ENCODE measurements at places on chromosomes 7 and 10.

DNA sequence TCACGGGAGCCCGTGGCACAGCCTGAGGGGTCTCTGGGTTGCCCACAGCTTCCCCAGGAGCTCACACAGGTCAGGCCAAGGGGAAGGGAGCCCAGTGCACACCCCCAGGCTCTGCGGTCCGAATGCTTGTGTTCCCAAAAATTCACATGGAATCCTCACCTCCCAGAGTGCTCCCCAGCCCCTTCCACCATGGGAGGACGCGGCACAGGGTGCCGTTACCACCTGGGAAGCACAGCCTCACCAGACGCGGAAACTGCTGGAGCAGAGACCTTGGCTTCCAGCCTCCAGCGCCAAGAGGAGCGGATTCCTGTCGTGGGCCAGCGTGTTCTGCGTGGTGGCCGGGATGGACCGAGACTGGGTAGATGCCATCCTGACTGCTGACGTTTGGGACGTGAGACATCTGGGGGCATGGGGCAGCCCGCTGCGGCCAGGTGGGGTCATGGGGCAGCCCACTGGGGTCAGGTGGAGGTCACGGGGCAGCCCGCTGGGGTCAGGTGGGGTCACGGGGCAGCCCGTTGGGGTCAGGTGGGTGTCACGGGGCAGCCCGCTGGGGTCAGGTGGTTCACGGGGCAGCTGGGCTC is 149.4 kb downstream of the WDR37 start:
- no peak for DNase-seq

GRCh38 chr7:158272091-158272490 is 315.5 kb downstream of the PTPRN2 start:
- DNase-seq, result no peak

DNA sequence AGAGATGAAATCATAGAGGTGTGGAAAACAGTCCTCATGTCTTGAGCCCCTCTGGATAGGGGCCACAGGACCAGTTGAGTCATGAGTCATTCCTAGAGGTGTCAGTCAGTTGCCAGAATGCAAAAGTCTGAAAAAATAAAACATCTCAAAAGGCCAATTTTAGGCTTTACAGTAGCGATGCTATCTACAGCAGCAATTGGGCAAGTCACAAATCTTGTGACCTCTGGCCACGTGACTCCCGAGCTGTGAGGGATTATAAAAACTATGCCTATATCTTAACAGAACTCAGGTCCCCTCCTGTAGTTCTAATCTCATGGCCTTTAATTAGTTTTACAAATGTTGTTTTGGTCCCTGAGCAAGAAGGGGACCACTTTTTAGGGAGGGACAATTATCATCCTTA is 15.6 kb upstream of the TAS2R41 start:
- DNase-seq, result no peak

GRCh38 chr7:28180364-28181147 is at the start of gene JAZF1:
Gene JAZF1 (minus strand): TSS chr7:28180795.
- DNase-seq, result peak; percentile 85

- DNase-seq, result no peak
These were observed 108.9 kb upstream of the ASAH2 start for GRCh38 chr10:50360077-50360850.

- DNase-seq, result peak; percentile 75
These were observed at the start of gene VOPP1 for GRCh38 chr7:55572378-55573233. Gene VOPP1 (minus strand): TSS chr7:55572502. CDS start chr7:55572324, 178 bp downstream.

- DNase-seq, result peak; percentile 25
These were observed 353.6 kb downstream of the PTEN start for GRCh38 chr10:88216976-88217375.

DNA sequence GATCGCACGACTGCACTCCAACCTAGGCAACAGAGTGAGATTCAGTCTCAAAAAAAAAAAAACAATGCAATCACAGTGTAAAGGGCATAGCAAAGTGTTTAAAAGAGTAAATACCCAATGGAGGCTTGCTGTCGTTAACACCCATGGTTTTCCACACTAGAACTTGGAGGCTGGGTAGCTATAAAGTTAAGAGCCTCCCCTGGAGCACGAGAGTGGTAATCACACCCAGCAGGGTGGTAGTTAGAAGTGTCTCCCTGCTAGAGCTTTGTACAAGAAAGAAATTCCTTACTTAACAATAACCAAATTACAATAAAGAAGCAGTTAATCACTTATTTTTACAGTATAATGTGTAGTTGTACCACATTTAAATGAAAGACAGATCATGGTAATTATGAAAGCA is 1078.9 kb downstream of the NRG3 start:
- DNase-seq, result no peak

GRCh38 chr10:72016608-72017300 is 52.6 kb downstream of the CHST3 start:
- no peak for DNase-seq

- DNase-seq, result no peak
These were observed 47.7 kb downstream of the EGFR start for GRCh38 chr7:55066524-55066923.

DNA sequence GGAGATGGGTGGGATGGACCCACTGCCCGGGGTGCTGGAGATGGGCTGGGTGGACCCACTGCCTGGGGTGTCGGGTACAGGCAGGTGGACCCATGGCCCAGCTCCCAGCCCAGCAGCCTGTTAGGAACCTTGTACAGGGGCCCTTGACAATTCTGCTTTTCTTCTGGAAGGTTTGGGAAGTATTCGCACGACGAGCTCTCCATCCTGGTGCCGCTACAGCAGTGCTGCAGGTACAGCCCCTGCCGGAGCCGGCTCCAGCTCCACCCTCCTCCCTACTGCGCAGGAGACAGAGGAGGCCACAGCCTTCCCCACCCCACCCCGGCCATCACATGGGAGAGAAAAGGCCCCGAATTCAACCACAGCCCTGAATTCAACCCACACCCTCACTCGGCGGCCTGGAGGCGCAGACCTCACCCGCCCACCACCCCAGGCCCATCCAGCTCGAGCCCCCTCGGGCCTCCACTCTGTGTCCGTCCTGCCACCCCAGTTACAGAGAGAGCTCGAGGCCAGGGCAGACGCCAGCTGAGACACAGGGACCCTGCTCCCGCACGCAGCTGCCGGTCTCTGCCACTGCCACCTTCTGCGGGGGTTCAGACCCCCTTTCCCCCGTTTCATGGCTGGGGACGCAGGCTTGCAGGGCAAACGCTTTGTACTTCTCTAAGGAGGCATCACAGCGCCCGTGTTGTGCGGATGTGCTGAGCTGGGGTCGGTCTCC is 31.3 kb upstream of the FOXL3 start:
- DNase-seq, result no peak

DNA sequence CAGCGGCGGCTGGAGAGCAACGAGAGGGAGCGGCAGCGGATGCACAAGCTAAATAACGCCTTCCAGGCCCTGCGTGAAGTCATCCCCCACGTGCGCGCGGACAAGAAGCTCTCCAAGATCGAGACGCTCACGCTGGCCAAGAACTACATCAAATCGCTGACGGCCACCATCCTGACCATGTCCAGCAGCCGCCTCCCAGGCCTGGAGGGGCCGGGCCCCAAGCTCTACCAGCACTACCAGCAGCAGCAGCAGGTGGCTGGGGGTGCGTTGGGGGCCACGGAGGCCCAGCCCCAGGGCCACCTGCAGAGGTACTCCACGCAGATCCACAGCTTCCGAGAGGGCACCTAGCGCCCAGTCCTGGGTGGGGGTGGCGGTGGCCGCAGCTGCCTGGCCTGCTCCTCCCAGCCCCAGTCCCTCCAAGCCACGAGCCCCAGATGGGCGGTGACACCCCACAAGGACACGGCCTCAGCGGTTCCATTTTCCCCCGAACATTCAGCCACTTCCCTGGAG is 1.3 kb downstream of the BHLHA15 start:
- DNase-seq, result no peak

GRCh38 chr10:101134299-101135127 is 3.4 kb downstream of the TLX1 start:
- no peak for DNase-seq

- DNase-seq, result peak; percentile 92
These were observed 84.3 kb upstream of the ADRB1 start for GRCh38 chr10:113959383-113959760.

DNA sequence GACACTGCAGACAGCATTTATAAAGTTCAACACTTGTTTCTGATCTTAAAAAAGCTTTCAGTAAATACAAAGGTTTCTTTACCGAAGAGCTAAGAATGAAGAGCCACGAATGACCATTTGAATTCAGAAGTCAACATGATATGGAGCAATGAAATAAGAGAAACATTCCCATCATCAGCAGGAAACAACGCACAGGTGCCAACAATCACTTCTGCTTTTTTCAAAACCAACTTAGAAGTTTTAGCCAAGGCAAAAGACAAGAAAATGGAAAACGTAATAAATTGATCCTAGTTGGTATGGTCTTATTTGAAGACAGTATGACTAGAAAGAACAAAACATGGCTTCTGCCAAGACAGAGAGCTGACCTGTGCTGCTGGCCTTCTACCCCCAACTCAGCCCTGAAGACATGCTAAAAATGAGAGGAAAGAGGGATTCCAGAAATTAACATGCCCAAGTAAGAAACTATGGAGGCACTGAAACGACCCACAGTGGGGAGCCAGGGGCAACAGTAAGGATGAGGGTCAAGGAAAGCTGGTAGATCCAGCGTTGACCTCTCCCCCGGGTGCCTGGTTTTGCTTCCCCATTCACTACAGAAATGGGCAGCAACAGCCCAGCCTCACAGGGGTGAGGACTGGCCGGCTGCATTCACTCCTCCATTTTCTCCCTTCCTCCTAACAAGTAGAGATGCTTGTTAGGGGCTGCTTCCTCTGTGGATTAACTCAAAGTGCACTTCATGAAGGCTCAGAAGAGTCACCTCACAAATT is 30.1 kb downstream of the VPS41 start:
- no peak for DNase-seq

DNA sequence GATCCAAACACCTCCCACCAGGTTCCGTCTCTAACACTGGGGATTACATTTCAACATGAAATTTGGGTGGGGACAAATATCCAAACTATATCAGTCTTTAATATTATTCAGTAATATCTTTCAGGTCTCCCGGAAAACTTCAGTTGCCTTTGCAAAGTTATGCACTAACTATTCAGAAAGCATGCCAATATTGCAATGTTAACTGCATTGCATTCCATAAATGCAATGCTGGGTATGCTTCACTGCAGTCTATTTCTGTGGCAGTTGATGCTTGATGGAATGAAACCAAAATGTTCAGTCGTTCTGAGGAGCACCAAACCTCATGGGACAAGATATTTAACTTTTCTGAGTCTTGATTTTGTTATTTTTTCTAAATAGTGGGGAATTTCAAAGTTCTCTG is 147.5 kb downstream of the SLC16A9 start:
- no peak for DNase-seq

- DNase-seq, result peak; percentile 69
These were observed 23.2 kb downstream of the CDK1 start for GRCh38 chr10:60801522-60801921.

GRCh38 chr7:151252961-151253711 is 4.6 kb upstream of the SMARCD3 start:
- DNase-seq, result no peak

- no peak for DNase-seq
These were observed 17.1 kb downstream of the TRIM24 start for GRCh38 chr7:138477081-138477578.

All from NCI-H146 (cell line).